LNCaP clone FGC (cell line): ENCODE measurements at places on chromosomes 11 and 22.

DNA sequence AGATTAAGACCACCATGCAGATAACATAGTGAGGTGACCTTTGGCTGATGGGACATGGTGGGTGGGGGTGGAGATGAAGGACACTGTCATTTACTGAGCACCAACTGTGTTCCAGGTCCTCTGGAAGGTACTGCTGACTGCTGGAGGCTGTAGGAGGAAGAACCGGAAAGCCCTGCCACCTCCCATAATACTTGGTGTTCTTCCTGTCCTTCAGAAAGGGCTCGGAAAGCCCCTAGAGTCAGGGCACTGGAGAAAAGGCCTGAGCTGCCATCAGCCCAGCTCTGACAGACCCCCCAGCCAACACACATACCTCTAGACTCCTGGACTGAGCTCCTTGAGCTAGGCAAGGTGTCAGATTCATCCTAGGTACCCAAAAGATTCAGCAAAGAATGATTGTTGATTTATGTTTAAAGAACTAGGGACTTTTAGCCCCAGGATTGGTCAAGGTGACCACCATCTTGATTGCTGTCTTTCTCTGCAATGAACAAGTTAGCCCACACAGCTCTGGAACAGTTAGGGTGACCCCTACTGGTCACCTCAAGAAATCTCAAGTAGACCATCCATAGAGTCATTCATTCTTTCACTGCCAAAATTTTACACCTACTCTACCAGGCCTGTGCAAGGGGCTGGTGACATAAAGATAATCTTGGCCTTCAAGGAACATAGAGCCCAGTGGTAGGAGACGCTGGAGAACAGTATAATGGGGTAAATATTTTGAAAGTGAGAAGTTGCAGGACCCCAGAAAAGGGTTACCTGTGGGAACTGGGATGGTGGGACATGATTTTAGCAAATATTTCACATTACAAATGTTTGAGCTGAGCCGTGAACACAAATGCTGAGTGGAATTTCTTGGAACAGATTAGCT lies 39.4 kb downstream of the IRAG1 start:
- peak; percentile 46 for DNase-seq

DNA sequence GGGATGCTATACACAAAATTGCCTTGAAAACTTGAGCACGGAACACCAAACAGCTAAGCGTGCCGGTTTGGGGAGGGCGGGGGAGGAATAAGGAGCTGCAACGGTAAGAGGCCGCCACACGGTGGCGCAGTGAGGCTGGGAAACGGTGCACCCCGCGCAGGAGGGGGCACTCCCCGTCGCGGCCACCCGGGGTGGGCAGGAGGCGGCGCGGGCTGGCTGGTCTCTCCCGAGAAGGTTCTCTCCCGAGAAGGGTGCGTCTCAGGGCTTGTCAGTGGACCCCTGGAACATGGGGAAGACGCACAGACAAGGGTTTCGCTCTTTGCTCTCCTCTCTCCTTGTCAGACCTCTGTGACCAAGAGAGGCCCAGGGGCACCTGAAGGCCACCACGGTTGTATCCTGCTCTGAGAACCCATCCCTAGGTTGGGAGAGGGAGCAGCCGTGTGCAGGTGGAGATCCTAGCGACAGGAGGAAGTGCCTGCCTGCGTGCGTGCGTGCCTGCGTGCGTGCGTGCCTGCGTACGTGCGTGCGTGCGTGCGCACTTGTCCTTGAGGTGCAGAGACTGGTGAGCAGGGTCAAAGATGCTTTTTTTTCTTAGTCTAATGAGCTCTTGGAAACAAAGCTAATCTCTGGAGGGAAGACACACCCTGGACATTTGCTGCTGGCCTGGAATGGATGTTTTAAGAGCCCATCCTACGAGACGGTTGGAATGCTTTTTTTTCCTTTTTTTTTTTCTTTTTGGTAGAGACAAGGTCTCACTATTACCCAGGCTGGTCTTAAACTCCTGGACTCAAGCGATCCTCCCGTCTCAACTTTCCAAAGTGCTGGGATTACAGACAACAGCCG lies 18.1 kb upstream of the JAM3 start:
- no peak for DNase-seq

DNA sequence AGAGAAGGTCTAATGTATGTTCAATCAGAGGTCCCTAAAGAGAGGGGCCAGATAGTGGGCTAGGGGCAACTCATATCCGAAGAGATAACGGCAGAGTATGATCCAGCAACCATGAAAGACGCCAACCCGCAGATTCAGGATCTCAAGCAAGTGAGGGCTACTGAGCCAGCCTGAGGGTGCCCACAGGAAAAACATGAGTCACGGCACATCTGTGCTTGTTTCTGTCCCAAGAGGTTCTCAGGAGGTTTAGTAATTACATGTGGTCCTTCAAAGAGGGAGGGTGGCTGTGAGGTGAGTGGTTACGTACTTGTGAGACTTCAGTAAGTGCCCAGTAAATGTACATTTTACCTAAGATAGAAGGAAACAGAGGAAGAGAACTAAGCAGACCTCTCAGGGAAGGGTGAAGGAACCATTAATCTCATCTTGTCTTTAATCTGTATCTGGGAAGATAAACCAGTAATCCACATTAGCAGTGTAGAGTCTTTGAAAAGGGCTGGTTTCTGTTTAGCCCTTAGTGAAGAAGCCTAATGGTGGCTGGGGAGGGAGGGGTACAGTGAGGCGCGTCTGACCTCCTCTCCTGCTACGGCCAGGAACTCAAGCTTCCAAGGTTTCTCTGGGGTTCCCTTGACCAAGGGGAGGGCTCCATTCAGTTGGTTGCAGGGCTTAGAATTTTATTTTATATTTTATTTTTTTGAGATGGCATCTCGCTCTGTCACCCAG lies 10.2 kb downstream of the SIRT3 start:
- no peak for DNase-seq

DNA sequence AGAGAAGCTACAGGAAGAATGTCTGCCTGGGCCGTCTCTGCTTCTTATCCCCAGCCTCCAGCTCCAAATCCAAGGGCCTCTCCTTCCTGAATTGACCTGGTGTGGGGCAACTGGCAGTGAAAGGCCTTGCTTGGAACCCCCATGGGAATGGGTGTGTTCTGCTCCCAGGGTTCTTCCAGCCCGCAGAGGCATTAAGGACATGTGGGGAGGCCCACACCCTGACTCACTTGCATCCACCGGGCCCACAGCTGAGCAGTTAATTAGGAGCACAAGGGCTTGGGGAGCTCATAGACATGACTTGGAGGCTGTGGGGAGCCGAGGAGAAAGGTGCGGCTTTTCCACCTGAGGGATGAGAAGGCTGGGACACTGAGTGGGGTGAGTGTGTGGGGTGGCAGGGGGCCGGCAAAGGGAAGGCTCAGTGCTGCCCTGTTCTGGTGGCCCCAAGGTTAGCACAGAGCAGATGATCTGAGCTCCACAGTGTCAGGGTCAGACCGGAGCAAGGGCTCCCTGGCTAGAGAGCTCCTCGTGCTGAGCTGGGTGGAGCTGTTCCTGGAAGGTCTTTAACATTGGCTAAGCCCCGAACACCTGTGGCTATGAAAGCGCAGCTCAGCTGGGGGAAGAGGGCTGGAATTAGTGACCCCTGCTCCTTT lies 64.5 kb upstream of the NECTIN1 start:
- no peak for DNase-seq

- DNase-seq, result no peak
Observed at GRCh38 chr11:113496026-113496651, 20.9 kb upstream of the DRD2 start.

- DNase-seq, result no peak
Observed at GRCh38 chr22:37560608-37561211, 430 bp downstream of the CDC42EP1 start.

DNA sequence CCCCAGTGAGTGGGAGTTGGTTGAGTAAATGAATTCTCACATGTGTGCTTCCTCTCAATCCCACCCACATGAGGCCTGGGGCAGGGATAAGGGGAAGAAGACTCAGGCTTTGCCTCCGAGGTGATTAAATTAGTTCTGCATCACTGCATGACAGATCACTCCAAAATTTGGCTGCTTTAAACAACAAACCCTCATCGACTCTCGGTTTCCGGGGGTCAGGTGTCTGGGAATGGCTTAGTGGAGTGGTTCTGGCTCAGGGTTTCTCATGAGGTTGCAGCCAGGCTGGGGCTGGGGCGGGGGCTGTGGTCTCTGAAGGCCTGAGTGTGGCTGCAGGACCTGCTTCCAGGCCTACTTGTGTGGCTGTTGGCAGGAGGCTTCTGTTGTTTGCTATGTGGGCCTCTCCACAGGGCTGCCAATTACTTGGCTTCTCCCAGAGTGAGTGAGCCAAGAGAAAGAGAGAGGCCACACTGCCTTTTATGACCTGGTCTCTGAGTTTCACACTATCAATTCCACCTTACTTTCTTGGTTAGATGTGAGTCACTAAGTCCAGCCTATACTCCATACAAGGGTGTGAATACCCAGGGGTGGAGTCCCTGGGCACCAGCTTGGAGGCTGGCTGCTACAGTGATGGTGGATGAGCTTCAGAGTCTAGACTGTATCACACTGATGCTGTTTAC lies 15.9 kb downstream of the MOGAT2 start:
- no peak for DNase-seq

DNA sequence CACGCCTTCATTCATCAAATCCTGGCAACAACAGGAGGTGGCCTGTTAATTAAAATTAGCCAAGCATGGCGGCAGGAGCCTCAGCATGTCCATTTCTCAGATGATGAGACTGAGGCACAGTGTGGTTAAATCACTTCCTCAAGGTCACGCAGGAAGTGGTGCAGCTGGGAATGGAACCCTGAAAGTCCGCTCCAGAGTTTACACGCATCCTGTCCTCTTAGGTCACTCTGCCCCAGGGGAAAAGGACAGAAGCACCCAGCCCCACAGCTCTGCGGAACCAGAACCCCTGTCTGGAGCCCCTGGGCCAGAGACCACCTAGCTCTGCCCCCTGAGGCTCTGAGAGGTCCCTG lies 19.6 kb downstream of the RPL3 start:
- no peak for DNase-seq

GRCh38 chr11:93784935-93785360 lies 866 bp downstream of the MED17 start:
- no peak for DNase-seq

- no peak for DNase-seq
Observed at GRCh38 chr11:83569134-83569805, 283.1 kb upstream of the CCDC90B start.

DNA sequence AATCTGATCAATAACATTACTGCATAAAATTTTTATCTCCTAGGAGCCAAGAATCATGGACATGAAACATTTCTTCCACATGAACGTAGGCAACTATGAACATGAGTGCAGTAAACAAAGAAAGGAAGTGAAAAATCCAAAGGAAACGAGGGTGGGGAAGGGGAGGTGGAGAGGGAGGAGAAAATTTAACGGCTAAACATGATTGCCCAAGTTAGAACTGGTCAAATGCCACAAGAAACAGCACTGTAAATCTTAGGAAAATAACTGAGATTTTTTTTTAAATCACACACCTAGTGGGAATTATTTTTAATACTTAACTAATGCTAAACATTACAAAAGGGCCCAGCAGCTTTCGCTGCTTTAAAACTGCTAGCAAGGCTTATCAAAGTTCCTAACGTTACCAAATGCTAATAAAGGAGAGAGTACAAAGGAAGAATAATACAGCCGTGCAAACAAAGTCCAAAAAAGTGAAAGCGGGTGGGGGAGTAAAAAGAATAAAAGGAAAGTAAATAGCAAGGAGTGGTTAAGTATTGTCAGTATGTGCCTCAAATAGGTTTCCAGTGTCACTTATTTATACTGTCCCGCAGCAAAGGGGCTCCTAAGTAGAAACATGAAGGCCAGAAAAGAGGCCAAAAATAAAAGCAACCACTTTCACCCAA lies 13.7 kb downstream of the NARS2 start:
- DNase-seq, result no peak

DNA sequence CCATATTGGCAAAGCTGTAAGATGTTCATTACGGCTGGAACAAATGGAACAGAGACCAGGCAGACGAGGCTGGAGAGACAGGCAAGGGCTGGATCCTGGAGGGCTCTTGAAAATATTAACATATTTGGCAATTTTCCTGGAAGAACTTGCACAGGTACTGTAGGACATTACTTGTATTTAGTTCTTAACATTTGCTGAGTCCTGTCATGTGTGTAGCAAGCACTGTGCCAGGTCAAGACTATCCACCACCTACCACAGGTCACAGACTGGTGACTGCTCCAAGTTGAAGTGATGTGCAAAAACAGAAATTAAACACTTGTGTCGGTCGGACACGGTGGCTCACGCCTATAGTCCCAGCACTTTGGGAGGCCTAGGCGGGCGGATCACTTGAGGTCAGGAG lies 58.7 kb upstream of the TNRC6B start:
- no peak for DNase-seq

DNA sequence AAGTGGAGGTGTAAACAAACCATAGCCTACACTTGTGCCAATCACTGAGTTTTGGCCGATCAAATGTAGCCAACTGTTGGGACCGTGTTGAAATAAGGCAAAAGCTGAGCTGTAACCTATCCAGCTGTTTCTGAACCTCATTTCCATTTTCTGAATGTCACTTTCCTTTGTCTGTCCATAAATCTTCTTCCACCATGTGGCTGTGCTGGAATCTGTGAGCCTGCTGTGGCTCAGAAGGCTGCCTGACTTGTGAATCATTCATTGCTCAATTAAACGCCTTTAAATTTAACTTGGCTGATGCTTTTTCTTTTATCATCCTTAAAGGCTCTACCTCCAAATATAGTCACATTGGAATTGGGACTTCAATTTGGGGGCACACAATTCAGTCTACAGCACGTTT lies 203.1 kb upstream of the MPPED2 start:
- no peak for DNase-seq

DNA sequence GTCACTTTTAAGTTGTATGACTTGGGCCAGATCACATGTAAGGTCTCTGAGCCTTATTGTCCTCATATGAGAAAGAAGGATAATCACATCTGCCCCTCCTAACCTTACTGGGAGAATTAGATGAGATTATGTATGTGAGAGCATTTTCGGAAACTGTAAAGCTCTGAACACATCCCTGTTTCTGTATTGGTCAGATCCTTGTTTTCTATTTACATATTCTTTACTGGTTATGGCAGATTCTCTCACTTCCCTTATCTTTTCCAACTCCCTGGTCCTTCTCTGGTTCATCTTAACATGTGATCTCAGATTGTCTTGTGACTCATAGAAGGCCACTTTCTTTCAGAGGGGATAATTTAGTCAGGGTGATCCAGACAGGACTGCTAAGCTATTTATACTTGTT lies 41.8 kb downstream of the CCDC81 start:
- no peak for DNase-seq

DNA sequence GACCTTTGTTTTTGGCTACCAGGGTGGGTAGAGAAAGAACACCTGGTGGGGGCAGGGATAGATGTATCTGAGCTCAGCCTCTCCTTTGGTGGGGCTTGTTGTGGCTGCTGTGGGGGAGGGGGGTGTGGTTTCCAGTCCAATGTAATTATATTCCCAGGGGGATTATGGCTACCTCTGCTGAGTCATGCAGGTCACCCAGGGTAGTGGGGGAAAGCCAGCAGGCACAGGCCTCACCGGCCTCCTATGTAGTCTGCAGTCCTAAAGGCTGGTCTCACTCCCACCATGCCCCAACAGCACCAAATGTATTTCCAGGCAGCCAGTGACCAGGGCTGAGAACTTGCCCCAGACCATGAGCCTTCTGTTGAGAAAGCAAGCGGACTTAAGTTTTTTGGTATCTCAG lies 119.6 kb downstream of the DYNC2H1 start:
- no peak for DNase-seq
